ENCODE measurements at places on chromosomes 3 and 15. TPM values are rescaled to one million over a fixed set of nuclear protein-coding genes. Genes with fewer than 3 reads are reported as not detected.

The GOLGA8B gene
- 40.6 TPM for polyA plus RNA-seq

The ZNF80 gene
- polyA plus RNA-seq, result not detected

DNA sequence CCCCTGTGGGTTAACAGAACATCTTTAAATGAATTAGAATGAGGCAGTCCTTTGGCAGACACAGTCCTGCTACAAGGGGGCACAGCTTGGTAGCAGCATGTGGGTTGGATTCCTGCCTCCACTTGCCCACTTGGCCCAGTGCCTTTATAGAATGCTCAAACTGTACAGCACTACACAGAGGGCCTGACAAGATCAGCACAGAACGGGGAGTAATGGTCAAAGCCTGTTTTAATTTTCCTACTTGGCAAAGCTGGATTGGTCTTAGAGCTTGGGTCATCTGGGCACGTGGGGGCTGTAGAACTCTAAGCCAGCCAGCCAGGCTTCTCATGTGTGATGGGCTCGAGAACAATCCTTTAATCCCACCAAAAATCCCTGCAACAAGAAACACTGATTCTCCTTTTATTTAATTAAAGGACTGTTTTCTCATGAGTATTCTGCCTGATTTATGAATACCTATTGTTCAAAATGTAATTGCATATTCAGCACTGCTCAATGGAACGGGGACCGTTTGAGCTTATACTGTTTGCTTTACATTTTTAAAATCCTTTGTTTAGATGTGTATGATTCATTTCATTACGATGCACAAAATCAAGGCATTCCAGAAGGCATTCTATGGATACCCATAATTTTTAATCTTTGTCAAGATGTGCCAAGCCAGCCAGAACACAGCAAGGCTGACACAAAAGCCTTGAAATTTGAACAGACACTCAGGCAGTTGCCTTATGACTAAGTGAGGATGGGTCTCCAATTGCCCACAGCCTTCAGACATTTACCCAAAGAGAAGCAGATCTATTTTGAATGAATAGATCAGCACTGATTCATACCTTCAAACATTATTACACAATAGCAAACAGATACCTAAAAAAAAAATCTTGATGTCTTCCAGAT, 249.3 kb upstream of the TGFBR2 start:
- DNase-seq, result no peak

- DNase-seq, result no peak
Observed at GRCh38 chr3:122430371-122430770, 14.5 kb upstream of the WDR5B start.

GRCh38 chr15:99536422-99537040, 29.3 kb upstream of the MEF2A start:
- no peak for DNase-seq

All from muscle of arm (tissue), 14 donors.